ENCODE measurements at places on chromosomes 7 and 10. TPM values are rescaled to one million over a fixed set of nuclear protein-coding genes. Genes with fewer than 3 reads are reported as not detected.

NEUROD6 gene
- total RNA-seq, result not detected

DNA sequence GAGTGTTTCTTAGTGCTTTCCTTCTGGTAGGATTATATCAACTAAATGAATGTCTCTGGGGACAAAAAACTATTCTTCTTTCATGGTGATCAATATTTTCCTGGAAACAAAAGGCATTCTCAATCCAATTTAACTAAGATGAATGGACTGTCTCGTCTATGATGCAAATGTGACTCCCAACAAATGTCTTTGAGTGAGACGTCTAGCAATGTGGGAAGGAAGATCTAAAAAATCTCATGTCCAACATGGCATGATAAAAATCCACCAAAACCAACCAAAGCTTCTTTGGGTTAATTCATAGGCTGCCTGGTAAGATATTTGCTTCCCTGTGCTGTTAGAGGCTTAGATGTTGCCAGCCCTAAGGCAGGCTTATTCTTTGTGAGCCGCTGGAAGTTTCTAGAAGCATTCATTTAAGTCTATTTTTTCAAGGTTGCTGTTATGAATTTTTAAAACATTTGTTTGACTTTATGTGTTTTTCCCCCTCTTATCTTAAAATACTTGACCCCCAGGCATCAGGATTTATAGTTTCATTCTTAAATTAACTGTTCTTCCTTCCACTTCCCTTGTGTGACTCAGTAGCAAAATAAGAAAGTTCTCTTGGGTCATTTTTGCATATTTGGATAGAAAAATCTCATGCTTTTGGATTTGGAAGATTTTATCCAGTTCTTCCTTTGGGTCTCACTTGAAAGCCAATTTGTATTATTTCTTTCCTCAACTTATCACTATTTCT is 156.3 kb downstream of the NRP1 start:
- DNase-seq, result no peak

- no peak for DNase-seq
These were observed 84.3 kb downstream of the KCNMA1 start for GRCh38 chr10:77553311-77553710.

DNA sequence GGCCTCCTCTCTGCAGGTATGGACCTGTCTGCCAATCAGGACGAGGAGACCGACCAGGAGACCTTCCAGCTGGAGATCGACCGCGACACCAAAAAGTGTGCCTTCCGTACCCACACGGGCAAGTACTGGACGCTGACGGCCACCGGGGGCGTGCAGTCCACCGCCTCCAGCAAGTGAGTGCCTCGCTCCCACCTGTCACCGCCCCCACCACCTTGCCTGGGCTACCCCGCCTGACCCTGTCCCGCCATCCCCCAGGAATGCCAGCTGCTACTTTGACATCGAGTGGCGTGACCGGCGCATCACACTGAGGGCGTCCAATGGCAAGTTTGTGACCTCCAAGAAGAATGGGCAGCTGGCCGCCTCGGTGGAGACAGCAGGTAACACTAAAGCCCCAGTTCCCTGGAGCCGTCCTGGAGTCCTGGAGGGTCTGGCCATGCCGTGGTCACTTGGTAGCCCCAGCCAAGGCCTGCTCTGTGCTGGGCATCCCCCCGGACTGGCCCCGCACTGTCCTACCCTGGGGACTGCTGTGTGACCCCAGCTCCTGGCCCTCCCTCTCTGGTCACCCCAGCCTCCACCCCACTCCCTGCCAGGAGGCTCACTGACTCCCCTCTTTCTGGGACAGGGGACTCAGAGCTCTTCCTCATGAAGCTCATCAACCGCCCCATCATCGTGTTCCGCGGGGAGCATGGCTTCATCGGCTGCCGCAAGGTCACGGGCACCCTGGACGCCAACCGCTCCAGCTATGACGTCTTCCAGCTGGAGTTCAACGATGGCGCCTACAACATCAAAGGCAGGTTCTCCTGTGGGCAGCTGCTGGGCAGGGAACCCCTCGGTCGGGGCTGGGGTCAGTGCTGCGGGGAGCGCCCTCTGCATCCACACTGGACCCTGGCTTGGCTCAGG is 178.0 kb downstream of the RNF216 start:
- DNase-seq, result no peak

Data from Calu3 (cell line).